Effector memory CD8-positive, alpha-beta T cell (primary cell): ENCODE measurements at places on chromosomes 6 and 20.

DNA sequence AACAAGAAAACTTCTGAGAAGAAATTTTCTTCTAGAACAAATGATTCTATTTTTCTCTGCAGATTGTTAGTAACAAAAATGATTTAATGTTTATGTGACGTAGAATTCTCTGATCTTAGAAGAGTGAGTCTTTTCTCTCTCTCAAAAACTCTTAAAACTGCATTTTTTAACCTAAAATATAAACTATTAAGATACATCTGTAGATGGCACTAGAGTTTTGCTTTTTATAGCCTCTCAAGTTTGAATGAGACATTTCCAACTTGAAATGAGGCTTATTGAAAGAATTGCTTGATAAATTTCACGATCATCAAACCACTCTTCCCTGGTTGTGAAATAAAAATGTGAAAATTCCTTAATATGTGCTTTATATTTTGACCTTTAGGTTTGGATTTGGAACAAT lies 53.8 kb downstream of the PHF3 start:
- no peak for DNase-seq

DNA sequence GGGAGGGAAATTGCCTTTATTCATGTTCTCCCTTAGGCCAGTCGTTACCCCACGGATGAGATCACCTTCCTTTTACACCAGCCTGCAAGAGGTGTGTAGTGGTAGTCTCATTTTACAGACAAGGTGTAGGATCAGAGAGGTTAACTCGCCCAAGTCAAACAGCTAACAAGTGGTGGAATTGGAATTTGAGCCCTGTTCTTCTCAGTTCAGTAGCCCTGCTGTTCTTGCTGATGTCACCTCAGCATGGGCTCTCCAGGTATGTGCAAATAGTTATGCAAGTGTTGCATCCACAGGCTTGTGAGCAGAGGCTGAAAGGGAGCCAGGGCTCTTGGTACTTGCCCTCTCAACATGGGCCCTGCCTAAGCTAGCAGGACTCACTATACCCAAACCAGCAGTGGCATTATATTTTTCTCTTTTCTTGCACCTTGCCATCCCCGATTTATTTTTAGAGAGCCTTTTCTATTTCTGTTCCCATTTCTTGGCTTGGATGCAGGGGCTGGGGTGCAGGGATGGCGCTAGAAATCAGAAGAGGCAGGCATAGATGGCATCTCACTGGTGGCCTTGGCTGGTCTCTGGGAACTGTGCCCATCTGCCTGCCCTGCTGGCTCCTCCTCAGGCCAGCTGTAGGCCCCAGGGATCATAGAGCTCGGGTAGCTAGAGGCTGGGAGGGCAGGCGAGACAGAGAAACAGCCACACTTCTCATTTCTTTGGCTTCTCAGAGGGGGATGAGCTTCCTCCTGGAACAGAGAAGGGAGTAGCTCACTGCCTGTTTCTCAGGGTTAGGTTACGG lies 18.2 kb downstream of the PPARD start:
- DNase-seq: no peak

DNA sequence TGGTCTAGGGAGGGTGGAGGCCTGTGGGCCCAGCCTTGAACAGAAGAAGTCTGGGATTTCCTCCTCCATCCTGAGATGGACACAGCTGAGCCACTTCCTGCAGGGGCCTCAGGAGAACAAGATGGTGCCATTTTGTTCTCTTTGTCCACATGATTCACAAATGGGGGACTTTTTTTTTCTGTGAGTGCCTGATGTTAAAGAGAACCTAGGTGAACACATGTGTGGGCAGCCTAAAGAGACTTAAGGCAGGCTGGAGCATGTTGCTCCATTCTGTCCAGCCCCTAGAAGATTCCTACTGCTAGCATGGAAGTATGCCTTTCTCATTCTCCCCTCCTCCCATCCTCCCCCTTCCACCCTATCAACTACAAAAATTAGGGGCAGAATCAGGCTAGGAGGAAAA lies 49.3 kb upstream of the KIF16B start:
- DNase-seq: no peak

- DNase-seq: no peak
Observed at GRCh38 chr6:37454420-37455140, 21.6 kb downstream of the CMTR1 start.

GRCh38 chr20:44959082-44959637 lies 1.0 kb downstream of the TOMM34 start:
- no peak for DNase-seq

DNA sequence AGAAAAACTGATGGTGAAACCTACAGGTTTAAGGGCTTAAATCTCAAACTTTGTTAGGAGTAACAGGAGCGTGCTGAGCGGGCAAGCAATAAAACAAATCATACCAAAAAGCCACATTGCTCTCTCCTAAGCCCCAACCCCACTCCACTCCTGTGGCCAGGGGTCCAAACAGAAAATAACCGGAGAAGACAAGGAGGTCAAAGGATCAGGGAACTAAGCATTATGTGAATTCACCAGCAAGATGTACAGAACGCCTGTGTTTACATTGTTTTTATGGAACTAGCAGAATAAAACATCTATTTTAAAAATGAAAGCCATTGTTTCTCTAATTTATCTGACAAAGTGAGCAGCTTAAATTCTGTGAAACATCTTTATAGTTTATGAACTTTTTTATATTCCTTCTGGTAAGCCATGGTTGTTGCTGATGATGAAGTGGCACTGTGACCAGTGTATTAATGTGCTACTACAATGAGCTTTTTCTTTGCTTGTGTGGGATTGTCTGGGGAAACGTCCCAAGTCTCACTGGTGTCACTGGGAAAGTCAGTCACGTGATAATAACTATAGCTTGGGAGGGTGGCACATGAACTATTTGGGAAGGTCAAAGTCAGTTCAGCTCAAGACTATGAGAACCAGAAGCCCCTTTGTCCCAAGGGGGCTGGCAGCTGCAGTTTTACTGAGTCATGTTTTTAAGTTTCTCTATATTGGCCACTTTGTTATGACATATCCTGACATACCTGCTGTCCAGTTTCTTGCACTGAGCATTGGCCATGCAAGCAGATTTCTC lies 9.8 kb downstream of the FAM210B start:
- DNase-seq: no peak

- DNase-seq: no peak
Observed at GRCh38 chr6:159700970-159701369, 7.9 kb upstream of the SOD2 start.

- no peak for DNase-seq
Observed at GRCh38 chr20:58210398-58210747, 18.1 kb downstream of the ANKRD60 start.

- no peak for DNase-seq
Observed at GRCh38 chr20:53101992-53102760, 130.0 kb downstream of the TSHZ2 start.

DNA sequence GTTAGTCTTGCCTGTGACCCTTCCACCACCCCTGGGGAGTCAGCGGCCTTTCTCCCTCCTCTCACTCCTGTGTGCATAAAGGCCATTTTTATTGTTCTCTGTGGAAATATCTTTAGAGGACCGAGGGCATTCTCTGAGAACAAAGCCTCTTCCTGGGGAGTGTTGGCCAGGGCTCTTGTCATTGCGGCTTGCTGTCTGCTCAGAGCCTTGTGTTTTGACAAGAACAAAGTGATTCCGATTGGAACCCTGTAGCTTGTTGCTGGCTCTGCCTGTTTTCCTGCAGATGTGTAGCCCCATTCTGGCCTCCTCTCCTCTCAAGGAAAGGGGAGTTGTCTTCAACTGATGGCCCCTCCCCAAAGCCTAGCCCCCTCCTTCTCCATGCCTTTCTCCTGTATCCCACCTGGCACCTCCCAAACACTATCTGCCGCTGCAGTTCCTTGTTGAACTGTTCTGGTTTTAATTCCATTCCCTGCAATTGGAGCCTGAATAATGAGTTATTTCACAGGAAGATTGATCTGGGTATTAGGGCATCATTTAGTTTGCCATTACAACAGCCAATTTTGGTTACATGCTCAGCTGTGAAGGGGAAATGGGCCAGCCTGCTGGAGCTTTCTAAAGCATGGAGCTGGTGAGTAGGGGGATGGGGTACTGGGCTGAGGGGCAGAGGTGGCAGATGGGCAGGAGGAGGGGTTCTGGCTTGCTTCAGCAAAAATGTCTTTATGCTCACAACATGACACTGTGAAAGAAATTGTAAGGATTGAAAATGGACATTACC lies 252.5 kb downstream of the LRFN2 start:
- DNase-seq: no peak
